Epithelial cell of esophagus (primary cell): ENCODE measurements at places on chromosomes 2 and 18.

- no peak for DNase-seq
Observed at GRCh38 chr2:182597570-182598295, 118.3 kb upstream of the DNAJC10 start.

DNA sequence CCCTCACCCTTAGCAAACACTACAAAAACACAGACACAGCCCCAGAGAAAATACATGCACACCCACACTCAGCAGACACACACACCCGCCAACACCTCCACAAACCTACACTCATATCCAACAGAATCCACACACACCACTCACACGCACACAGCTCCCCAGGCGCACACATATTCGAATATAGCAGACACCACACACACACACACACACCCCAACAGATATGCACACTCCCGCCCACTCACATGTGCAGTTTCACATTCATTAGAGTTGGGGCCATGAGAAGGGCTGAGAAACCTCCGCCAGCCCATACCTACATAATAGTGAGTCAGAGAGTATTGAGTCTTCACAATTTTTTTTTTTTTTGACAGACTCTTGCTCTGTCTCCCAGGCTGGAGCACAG is 29.4 kb upstream of the NOTO start:
- peak; percentile 76 for DNase-seq

GRCh38 chr18:57807336-57808117 is 4.4 kb upstream of the ATP8B1 start:
- DNase-seq, result peak; percentile 20

GRCh38 chr2:215615803-215616174 is 179.9 kb upstream of the FN1 start:
- no peak for DNase-seq

DNA sequence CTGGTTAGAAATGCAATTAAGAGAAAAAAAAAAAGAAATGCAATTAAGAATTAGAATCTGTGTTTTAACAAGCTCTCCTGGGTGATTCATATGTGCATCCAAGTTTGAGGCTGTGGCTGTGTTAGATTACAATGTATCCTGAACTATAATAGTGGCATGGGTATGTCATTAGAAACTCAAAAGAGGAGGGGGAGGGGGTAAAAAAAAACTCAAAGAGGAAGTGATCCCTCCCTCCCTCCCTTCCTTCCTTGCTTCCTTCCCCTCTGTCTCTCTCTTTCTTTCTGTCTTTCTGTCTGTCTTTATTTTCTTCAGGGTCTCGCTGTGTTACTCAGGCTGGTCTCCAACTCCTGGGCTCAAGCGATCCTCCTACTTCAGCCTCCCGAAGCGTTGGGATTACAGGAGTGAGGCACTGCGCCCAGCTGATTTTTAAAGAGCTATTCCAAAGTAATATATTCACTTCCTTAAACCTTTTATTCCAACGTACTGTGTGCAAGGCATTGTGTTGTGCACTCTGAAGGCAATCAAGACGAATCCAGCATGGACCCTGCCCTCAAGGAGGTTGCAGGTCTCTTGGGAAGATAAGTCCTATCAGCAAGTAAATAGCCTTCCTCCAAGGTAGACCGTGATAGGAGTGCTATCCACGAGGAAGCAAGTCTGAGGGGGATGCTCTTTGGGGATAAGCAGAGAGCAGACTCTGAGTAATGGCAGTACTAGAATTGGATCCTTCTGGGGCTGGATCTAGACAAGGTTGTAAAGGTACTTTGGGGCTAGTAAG is 35.9 kb upstream of the MCFD2 start:
- no peak for DNase-seq

- peak; percentile 88 for DNase-seq
Observed at GRCh38 chr2:195898505-195899191, 170.0 kb downstream of the DNAH7 start.

- DNase-seq, result no peak
Observed at GRCh38 chr18:40565805-40566509, 1389.1 kb upstream of the PIK3C3 start.

DNA sequence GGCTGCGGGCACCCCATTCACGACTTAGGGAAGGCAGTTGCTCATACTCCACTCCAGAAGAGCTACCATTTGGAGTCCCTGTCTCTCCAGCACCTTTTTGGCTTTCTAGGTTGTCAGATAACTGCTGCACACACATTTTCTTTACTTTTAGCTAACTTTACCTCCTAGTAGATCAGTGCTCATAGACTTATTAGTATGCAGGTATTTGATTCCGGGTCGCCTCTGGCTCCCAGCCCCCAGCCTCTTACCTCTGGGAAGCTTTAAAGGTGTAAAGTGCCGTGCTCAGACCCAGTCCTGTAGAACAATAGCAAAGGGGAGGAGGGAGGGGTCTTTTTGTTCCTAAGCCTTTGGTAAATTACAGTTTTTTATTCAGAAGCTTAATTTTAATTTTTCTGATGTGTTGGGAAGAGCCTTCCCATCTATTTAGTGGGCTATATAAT is 102.9 kb downstream of the SPTBN1 start:
- DNase-seq, result peak; percentile 50

GRCh38 chr2:40388161-40388560 is 63.7 kb downstream of the SLC8A1 start:
- DNase-seq, result no peak

GRCh38 chr2:147998203-147998602 is 22.3 kb downstream of the ORC4 start:
- no peak for DNase-seq

DNA sequence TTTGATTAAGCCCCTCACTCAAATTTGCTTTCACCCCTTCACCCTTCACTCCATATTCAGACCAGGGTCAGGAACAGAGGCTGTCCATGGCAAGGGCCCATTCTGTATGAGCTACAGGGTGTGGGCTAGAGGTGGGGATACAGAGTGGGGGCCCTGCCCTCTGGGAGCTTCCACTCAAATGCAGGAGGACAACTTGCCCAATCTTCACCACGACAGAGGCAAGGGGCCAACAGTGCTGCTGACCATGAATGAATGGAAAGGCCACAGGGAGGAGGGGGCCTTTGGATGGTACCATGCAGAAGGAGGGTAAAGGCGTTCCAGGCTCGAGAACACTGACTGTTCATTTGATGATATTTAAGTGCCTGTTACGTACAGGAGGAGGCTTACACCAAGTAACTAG is 22.8 kb downstream of the ADRA2B start:
- no peak for DNase-seq

DNA sequence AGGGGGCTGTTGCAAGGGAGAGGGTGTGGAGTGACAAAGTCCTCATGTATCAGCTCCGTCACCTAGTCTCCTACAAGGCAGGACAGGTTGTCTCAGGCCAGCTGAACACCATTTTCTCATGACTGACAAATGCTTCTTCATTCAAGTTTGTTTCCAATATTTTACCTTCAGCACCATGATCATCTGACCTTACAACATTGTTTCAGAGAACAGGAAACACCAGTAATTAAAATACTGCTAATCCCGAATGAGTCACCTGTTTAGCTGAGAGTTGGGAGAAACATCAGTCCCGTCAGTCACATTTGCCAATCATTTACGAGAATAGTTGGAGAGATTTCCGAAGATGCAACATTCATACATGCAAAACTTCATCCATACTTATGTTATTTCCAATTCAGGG is 25.7 kb upstream of the SP5 start:
- DNase-seq, result peak; percentile 23

- no peak for DNase-seq
Observed at GRCh38 chr2:100944617-100945432, 57.3 kb upstream of the RPL31 start.

DNA sequence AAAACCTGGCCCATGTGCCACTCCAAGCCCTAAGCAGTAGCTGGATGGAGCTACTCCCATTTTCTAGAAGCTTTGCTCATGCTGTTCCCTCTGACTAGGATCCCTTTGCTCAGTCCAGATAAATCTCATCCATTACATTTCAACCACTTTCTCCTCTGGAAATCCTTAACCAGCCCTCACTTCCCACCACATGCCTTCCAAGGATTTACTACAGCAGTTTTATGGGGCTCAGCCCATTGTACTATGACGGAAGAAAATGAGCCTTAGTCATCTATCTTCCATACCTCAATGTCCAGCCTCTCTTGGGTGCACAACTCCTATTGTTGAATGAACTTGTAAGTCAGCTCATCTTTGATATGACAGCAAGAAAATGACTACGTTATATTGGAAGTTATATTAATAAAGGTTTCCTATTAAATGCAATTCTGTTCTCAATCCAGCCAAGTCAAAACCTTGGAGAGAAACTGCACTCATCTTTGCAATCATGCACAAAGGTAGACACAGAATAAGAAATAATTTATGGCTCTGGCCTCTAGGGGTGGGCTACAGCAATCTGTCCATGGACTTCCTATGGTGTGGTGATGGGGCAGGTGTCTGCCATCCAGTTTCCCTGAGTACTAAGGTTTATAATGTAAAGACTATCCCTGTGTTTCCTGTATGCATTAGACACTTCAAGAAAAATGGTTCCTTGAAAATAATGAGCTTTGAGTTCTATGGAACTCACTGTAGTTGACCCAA is 3.4 kb downstream of the B4GALT6 start:
- DNase-seq, result peak; percentile 30
